ENCODE measurements at places on chromosomes 1 and 21. TPM values are rescaled to one million over a fixed set of nuclear protein-coding genes. Genes with fewer than 3 reads are reported as not detected.

DNA sequence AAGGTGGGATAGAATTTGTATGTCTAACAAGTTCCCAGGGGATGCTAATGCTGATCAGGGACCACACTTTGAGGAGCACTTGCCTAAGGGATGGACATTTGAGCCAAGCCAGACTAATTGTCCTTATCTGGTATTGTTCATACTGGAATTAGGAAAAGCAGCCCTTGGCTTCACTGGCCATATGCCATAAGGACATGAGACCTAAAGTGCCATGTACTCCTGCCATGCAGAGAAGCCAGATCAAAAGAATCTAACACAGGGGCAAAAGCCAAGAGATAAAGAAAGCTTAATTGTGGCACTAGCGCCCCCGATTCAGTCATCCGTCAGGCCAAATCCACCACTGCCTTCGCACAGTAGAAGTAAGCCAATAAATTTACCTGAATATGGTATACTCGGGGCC lies 45.7 kb downstream of the RNF11 start:
- DNase-seq = no peak

DNA sequence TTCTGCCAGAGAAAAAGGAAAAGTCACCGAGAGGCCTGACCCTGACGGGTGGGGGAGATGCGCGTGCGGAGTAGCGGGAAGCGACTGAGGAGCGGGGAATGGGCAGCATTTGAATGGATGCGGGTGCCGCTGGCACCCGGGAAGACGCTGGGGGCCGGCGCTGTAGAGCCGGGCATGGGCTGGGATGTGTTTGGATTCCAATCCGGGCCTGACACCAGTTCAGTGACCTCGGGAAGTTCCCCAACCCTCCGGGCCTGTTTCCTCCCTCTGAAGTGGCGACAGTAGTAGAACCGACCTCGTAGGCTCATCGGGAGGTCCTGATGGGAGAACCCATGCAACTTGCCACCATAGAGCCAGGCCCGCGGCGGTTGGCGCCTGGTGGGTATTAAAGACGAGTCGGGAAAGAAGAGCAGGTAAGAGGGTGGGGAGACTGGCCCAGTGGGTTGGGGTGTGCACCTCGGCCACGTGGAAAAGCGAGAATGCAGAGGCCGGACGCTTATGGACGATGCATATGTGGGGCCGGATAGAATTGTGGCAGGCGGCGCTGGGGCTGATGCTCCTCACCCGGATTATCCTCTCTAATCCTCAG lies 642 bp upstream of the SLC16A1 start:
- no peak for DNase-seq

- no peak for DNase-seq
Observed at GRCh38 chr1:25046194-25046532, 116.1 kb upstream of the RUNX3 start.

DNA sequence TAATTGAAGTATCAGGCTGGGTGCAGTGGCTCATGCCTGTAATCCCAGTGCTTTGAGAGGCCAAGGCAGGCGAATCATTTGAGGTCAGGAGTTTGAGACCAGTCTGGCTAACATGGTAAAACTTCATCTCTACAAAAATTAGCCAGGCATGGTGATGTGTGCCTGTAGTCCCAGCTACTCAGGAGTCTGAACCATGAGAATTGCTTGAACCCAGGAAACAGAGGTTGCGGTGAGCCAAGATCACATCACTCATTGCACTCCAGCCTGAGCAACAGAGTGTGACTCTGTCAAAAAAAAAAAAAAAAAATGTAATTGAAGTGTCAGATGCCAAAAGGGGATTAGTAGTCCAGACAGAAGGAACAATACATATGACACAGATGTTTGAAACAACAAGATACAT lies 56.7 kb downstream of the SLC44A5 start:
- DNase-seq = no peak

- no peak for DNase-seq
Observed at GRCh38 chr1:11354893-11355553, 82.0 kb downstream of the UBIAD1 start.

DNA sequence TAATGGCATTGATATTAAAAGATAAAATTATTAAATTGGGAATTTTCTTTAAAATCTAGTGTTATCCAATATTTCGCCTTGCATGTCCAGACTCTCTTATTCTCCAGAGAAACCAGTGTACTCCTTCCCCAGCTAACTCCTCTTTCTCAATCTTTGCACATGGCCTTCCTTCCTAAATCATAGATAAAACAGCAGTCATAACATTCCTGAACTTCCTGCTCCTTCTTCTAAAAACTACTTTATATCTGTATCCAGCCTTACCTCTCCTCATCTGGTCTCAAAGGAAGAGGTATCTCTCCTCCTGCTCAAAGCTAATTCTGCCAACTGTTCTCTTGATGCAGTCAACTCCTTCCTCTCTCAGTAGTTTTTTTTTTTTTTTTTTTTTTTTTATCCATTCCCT lies 39.5 kb upstream of the NEK7 start:
- DNase-seq = no peak

GRCh38 chr1:178613271-178613945 lies 100.5 kb downstream of the TEX35 start:
- DNase-seq = no peak

- DNase-seq = no peak
Observed at GRCh38 chr1:55322842-55323241, 107.7 kb upstream of the USP24 start.

- no peak for DNase-seq
Observed at GRCh38 chr1:7630378-7630777, 140.7 kb upstream of the VAMP3 start.

DNA sequence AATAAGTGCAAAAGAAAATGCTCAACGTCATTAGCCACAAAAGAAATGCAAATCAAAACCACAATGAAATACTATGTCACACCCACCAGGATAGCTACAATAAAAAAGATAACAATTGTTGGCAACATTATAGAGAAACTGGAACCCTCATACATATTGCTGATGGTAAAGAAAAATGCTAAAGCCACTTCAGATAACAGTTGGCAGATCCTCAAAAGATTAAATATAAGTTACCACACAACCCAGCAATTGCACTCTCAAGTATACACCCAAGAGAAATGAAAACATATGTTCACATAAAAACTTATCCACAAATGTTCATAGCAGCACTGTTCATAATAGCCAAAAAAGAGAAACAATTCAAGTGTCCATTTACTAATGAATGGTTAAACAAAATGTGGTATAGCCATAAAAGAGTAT lies 20.7 kb downstream of the TRIM33 start:
- DNase-seq = no peak

DNA sequence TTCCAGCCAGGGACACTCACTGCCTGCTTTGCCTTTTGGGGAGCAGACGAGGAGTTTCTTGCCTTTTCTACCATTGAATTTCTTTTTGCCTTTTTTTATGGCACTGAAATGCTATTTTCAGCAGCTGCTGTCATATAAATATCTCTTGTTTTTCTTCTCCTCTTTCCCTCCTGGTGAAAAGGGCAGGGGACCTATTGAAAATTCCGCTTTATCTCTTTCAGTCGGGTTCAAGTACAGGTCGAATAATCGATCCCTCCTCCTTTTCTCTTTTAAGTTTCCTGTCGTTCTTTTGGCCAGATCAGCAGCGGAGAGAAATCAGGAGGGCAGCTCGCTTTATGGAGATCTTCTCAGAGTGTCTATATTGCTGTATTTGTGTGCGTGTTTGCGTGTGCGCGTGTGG lies 67.4 kb upstream of the CASZ1 start:
- DNase-seq = no peak

DNA sequence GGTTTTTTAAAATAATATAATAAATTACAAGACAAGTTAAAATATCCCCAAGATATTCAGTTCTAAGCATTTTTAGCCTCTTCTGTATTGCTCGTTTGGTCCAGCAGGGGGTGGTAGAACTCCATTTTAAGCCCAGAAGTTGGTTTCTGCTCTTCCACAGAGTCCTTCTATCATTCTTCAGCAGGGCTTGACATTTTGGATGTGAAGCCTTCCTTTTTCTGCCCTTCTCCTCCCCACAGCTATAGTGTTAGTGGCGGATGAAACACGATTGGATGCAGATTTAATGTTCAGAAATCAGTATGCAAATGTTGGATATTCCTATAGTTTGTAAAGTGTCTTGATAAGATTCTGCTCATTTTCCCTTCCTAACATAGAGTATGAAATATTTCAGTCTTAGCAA lies 1.4 kb downstream of the NCAM2 start:
- DNase-seq = peak; percentile 26

DNA sequence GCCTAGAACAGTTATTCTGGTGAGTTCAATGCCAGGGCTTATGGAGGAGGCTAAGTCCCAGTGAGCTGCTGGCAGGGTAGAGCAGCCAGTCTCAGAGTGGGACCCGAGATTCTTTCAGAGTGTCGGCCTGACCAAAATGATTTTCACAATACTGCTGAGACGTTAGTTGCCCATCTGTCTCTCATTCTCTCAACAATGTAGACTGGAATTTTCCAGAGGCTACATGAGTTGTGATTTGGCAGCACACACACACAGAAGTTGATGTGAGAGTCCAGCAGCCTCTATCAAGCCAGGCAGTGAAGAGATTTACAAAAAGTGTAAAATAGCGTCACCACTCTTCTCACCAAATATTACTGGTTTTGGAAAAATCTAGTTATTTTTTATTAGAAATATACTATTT lies 21.7 kb downstream of the CACNA1S start:
- no peak for DNase-seq

LCE2B gene
- not detected for polyA plus RNA-seq

GRCh38 chr1:116409751-116410191 lies 36.7 kb downstream of the ATP1A1 start:
- no peak for DNase-seq

- no peak for DNase-seq
Observed at GRCh38 chr1:34162852-34163766, 1.9 kb downstream of the CSMD2 start.

DNA sequence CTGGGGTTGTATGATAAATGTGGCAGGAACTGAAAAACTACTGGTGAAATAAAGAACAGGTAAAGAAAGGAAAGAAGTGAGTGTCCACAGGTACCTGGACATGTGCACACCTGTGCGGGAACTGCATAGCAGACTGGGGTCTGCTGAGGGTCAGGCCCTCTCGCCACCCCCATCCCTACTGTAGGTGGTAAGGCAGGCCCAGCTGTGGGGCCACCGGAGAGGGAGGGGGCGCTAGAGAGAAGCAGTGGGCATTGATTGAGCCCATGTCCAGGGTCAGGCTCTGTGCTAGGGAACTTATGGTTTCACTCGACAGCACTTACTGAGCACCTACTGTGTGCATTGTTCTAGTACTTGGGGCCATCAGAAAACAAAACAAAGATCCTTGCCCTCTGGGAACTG lies 400.5 kb downstream of the MATN1 start:
- no peak for DNase-seq

- DNase-seq = no peak
Observed at GRCh38 chr1:167469280-167469965, 48.9 kb downstream of the CD247 start.

GRCh38 chr1:106080608-106081325 lies 975.7 kb upstream of the PRMT6 start:
- no peak for DNase-seq

- DNase-seq = no peak
Observed at GRCh38 chr1:242187171-242187570, 188.3 kb upstream of the MAP1LC3C start.

DNA sequence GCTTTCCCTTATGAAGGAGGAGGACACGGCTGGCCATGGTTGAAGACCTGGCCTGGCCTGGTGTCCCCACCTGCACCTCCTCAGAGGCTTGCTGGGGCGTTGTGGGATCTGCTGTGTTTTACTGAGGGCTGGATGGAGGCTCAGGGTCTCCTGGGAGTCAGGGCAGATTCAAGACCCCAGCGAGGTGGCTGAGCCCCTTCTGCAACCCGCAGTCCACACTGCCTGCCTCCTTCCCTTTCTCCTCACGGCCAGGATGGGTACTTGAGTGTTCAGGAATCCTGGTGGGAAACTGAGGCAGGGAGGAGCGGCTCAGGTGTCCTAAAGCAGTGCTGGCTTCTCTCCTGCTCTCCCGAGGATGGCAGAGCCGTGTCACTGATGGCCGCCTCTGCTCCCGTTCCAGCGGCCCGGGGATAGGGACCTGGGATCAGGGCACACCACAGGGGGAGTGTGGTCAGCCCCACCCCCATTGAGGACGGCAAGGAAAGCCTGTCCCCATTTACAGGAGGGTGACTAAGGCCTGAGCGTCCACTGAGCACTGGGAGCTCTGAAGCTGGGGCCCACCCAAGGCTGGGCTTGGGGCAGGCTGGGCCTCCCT lies 47.5 kb downstream of the TRPM2 start:
- DNase-seq = no peak

DNA sequence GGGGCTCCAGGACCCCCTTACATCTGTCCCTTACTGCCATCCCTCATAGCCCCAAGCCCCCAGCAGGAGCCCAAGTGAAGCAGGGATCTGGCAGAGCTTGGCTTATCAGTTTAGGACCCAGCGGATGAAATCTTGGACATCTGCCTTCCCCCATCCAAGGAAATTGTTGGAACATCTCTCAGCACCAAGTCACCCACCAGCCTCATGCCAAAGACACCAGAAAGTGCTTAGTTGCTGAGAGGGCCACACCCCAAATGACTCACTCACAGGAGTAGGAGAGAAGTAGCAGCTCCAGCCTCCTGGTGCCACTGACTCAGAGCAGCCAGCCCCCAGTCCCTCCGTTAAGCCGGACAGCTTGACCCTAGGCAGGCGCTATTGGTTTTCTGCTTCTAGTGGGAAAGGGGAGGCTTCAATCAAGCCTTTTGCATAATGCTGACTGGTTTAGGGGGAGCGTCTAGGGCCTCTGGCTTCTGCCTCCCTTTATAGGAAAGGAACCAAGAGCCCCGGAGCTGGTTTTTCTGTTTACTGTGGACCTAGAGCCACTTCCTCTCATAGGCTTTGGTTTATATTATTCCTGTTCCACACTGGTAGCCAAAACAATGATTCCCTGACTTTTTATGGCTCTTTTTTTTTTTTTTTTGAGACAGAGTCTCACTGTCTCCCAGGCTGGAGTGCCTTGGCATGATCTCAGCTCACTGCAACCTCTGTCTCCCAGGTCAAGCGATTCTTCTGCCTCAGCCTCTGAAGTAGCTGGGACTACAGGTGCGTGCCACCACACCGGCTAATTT lies 114.2 kb upstream of the IPO9 start:
- DNase-seq = no peak

- no peak for DNase-seq
Observed at GRCh38 chr1:174800876-174801275, 198.9 kb upstream of the CACYBP start.

OR6K3 gene
- polyA plus RNA-seq = not detected

DNA sequence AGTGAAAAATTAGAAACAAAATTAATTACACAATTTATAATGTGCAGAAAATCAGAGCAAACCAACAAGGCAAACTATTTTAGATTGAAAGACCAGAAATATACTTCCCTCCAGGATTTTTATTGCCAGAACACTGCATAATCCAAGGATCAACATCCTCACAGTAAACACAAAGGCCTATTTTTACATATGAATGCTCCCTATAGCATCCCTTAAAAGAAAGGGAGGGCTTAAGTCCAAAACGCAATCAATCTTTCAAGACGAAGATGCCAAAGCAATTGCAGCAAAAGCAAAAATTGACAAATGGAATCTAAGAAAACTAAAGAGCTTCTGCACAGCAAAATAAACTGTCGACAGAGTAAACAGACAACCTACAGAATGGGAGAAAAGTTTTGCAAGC lies 18.6 kb upstream of the CHIA start:
- no peak for DNase-seq

Measured in forelimb muscle (tissue), 1 donor.